ENCODE measurements at places on chromosomes 13 and 19.

DNA sequence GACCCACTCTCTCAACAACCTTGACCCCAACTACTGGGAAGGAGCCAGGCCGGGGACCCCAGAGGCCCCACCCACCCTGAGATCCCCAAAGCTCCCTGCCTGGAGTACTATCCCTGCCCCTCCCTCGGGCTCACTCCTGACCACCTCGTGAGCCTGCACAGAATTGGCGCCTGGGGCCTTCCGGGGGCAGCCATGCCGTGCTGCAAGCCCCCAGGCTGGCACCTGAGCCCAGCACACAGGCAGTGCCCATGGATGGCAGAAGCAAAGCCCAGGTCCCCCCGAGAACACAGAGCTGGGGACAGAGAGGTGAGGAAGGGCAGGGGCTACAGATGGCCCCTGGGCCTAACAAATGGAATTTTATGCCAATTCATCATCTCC is 13.9 kb downstream of the LSM4 start:
- no peak for DNase-seq

DNA sequence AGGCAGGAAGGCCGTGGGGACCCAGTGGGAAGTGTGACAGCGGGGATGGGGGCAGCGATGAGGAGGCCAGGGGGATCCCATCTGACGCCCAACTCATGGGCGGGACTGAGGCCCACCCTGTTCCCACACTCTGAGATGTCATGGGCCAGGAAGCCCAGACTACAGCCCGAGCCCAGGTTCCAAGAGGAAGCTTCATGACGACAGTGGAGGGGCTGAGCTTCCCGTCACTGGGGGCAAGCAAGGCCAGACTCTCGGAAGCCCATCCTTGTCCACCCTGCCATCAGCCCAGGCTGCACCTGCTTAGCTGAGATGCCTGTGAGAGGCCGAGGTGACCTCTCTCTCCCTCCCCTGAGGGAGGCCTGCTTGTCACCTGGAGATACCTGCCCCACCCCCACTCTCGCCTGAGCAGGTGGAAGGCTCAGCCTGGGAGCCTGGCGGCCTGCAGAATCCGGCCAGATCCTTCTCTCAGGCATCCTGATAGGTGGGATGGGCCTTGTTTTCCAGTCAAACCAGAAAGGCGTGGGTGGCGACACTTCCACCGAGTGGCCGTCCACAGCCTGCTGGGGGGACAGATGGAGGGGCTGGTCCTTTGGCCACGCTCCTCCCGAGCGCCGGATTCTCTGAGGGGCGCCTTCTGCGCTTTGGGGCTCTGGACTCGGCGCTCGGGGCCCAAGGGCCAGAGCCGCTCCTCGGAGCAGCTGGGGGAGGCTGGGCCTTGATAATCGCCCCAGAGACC is 4.8 kb downstream of the ZBTB7A start:
- no peak for DNase-seq

DNA sequence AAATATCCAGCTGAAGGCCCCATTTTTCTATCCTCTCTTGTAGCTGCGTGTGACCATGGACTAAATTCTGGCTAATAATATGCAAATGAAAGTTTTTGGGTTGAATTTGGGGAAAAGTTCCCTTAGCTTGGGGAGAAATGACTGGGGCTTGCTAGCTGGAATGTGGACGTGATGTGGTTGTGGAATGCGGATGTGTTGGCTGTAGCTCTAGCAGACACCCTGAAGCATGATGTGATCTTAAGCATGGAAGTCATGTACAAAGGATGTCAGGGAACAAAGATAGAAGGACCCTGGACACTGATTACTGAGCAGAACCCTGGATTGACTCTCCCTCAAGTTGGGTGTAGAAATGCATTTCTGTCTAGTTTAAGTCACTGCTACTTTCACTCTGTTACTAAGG is 25.4 kb upstream of the SCEL start:
- no peak for DNase-seq

GRCh38 chr19:46283771-46284170 is 13.1 kb upstream of the HIF3A start:
- DNase-seq, result no peak

- no peak for DNase-seq
Observed at GRCh38 chr13:75547917-75548316, 1.7 kb upstream of the UCHL3 start.

- no peak for DNase-seq
Observed at GRCh38 chr13:77969299-77969698, 50.7 kb upstream of the EDNRB start.
